ENCODE measurements at places on chromosomes 13 and 19. TPM values are rescaled to one million over a fixed set of nuclear protein-coding genes. Genes with fewer than 3 reads are reported as not detected.

Gene FUT2
- total RNA-seq = not detected

Gene GIPC3
- total RNA-seq = 0.31 TPM

Gene ATP12A
- total RNA-seq = 0.16 TPM

Gene PALM3
- 0.65 TPM for total RNA-seq

GRCh38 chr19:54429545-54430227, 14.4 kb downstream of the TTYH1 start:
- no peak overlapping the region for H3K27ac ChIP-seq
- H3K4me1 ChIP-seq = peaks cover 7% of the 10 kb centered on the region
- DNase-seq = no peak

DNA sequence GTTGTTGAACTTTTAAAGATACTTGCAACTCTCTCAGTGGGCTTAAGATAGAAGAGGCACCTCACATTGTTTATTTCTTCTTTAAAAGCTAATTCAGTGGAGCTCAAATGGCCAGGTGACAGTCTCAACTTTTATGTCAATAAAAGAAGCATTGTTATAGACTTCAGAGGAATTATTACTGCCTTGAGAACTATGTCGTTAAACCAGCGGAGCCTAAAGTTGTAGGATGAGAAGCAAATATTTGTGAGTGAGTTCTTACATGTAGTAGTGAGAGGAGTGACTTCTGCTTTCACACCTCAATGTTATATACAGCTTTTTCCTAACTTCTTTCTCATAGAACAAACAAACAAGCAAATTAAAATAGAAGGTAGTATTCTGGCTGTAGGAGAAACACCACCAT, 31.2 kb upstream of the DGKH start:
- H3K27ac ChIP-seq = no peak overlapping the region
- no peaks in the 10 kb centered on the region for H3K4me1 ChIP-seq
- no peak overlapping the region for H3K4me3 ChIP-seq
- H3K27me3 ChIP-seq = peaks cover 14% of the 10 kb centered on the region
- H3K36me3 ChIP-seq = no peaks in the 10 kb centered on the region
- no peak for DNase-seq

DNA sequence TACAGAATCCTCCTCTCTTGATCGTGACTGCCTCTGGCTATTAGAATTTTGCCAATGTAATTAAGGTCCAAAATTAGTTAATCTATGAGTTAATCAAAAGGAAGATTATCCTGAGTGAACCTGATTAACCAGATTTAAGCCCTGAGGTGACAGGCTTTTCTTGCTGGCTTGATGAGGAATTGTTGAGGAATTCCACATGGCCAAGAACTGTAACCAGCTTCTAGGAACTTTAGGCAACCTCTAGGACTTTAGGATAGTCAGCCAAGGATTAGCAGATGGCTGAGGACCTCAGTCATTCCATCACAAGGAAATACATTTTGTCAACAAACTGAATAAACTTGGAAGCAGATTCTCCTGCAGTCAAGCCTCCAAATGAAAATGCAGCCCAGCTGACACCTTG, 84.8 kb downstream of the STOML3 start:
- H3K4me1 ChIP-seq = no peaks in the 10 kb centered on the region
- no peaks in the 10 kb centered on the region for H3K36me3 ChIP-seq
- H3K4me3 ChIP-seq = no peak overlapping the region
- H3K27me3 ChIP-seq = peaks cover 4% of the 10 kb centered on the region

DNA sequence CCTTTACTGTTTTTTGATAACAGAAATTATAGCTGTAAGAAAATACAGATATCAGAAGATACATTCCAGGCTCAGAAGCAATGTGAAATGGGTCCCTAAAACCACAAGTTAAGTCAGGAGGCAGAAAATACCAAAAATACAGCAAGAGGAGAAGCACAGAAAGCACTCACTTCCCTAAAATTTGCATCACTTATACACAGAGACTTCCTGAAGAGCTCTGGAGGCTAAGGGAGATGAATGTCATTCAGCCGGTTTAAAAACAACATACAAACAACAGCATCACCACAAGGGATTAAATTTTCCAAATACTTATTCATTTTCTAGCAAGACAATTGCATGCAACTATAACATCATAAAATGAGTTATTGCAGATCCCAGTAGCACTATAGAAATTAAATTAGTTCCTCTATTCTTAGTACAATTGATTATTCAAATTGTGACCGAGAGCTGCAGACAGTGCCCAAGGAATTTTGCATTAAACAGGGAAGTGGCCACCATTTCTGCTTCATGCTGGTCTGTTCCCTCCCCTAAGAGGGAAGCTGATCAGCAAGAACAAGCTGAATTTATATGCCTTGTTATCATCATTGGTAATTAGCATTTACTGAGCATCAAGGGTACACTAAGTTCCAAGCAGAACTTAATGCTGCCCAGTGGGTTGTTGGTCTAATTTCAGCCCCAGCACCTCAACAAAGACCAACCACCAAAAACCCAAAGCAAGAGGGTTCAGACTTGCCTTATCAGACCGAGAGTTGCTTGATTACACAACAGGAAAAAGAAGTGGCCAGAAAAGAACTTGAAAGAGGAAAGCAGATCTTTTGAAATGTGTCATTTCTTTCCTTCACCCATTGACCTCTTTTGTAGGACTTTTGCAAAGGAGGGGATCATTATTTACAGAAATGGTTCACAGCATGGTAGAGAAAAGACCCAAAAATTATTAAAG, 140.7 kb downstream of the KCTD12 start:
- no peaks in the 10 kb centered on the region for H3K36me3 ChIP-seq
- H3K27me3 ChIP-seq = peaks cover 3% of the 10 kb centered on the region
- no peak overlapping the region for H3K27ac ChIP-seq
- H3K4me1 ChIP-seq = no peaks in the 10 kb centered on the region
- no peak overlapping the region for H3K4me3 ChIP-seq

GRCh38 chr19:6048793-6049405, 61.4 kb downstream of the RFX2 start:
- peak; percentile 64 for DNase-seq
- H3K27me3 ChIP-seq = peaks cover 7% of the 10 kb centered on the region
- peaks cover 7% of the 10 kb centered on the region for H3K4me1 ChIP-seq

DNA sequence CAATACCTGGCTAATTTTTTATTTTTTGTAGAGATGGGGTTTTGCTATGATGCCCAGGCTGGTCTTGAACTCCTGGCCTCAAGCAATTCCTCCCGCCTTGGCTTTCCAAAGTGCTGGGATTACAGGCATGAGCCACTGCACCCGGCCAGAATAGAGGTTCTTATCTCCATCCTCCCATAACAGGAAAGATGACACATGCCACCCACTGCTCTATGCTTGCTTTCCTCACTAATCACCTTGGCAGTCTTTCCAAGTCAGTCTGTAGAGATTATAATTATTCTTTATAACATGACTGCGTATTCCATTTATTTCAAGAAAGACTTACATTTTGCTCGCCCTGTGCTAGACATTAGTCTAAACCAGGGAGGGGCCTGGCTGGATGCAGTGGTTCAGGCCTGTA, 6.7 kb downstream of the VAV1 start:
- H3K27me3 ChIP-seq = no peaks in the 10 kb centered on the region
- H3K36me3 ChIP-seq = peaks cover 40% of the 10 kb centered on the region
- no peak for DNase-seq
- peaks cover 51% of the 10 kb centered on the region for H3K4me1 ChIP-seq
- no peak overlapping the region for H3K4me3 ChIP-seq

DNA sequence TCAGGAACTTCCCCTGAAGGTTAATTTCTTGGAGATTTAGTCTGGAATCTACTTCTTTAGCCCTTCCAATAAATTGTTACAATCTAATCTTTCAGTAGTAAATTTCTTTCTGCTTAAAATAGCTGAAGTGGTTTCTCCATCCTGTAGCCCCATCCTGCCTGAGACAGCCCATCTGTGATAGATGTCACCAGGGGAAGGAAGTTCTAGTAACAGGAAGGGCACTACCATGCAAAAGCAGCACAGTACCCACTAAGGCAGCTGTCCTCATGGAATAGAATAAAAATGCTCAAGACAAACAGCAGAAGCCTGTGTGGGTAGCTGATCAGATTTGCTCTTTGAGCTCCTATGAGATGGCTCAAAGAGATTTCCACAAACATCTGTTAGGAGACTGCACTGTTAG, 1036.5 kb downstream of the SLITRK5 start:
- H3K27me3 ChIP-seq = no peaks in the 10 kb centered on the region
- H3K36me3 ChIP-seq = no peaks in the 10 kb centered on the region

- H3K4me3 ChIP-seq = peak overlapping the region; percentile 24
- H3K27me3 ChIP-seq = no peaks in the 10 kb centered on the region
- peak overlapping the region; percentile 77 for H3K27ac ChIP-seq
- DNase-seq = peak; percentile 16
These were observed 62.1 kb downstream of the ARHGEF7 start for GRCh38 chr13:111177081-111177711.

DNA sequence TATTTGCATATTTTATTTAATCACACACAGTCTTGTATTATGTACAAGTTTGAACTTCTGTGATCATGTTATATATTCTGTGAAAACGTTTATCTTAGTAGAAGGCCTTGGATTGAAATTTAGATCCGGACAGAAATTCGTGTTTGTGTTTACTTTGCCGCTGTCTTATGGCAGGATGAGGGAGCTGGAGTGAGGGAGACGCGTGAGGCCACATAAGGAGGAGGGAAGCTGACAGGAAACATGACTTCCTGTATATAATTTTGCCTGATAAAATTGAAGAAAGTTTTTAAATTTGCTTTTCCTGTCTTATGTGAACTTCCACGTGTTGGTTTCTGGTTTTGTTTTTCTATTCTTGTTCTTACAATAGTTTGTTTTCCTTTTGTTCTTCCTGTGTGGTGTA, 200.2 kb downstream of the MTUS2 start:
- no peak for DNase-seq
- H3K4me1 ChIP-seq = peaks cover 7% of the 10 kb centered on the region
- H3K36me3 ChIP-seq = no peaks in the 10 kb centered on the region
- H3K27ac ChIP-seq = no peak overlapping the region
- peaks cover 3% of the 10 kb centered on the region for H3K27me3 ChIP-seq
- H3K4me3 ChIP-seq = no peak overlapping the region

- no peaks in the 10 kb centered on the region for H3K4me1 ChIP-seq
- no peak overlapping the region for H3K4me3 ChIP-seq
- no peak for DNase-seq
- no peak overlapping the region for H3K27ac ChIP-seq
- H3K36me3 ChIP-seq = no peaks in the 10 kb centered on the region
- H3K27me3 ChIP-seq = no peaks in the 10 kb centered on the region
These were observed 204.4 kb upstream of the TRPC4 start for GRCh38 chr13:38073931-38074330.

- no peak for DNase-seq
- peaks cover 76% of the 10 kb centered on the region for H3K27me3 ChIP-seq
- H3K36me3 ChIP-seq = peaks cover 5% of the 10 kb centered on the region
- H3K4me1 ChIP-seq = peaks cover 4% of the 10 kb centered on the region
- no peak overlapping the region for H3K4me3 ChIP-seq
These were observed 10.8 kb downstream of the SOX21 start for GRCh38 chr13:94701313-94702180.
